ENCODE measurements at places on chromosomes 1 and 21.
A peak's percentile ranks its signal among the peaks of the same experiment; 100 is the strongest.

- DNase-seq, result no peak
Observed at GRCh38 chr1:199073166-199073565, 434.3 kb downstream of the PTPRC start.

GRCh38 chr1:42759114-42759513 lies 7.7 kb downstream of the P3H1 start:
- no peak for DNase-seq

- DNase-seq, result no peak
Observed at GRCh38 chr1:61439234-61439633, 285.7 kb downstream of the TM2D1 start.

DNA sequence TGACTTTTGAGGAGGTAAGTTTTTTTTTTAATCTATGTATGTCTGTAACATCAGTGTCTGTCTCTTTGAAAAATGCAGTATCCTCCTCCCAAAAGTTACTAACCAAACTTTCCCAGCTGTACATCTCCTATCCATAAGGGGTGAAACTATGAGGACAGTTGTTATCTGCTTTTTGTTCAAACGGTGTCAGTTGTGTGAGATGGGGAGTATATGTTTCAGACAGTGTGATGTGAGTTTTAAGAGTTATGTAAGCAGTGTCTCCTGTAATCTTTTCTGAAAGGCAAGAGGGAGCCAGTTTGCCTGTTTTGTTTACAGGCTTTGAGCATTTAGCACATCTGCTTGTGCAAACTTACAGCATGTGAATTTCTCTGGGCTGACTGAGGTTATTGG lies 34.8 kb upstream of the CACYBP start:
- no peak for DNase-seq

- no peak for DNase-seq
Observed at GRCh38 chr21:16185766-16186165, 456.0 kb downstream of the USP25 start.

GRCh38 chr1:117025568-117025967 lies 24.0 kb downstream of the CD101 start:
- DNase-seq, result peak; percentile 38
